HFFc6 (cell line): ENCODE measurements at places on chromosomes 5 and 9. TPM values are rescaled to one million over a fixed set of nuclear protein-coding genes. Genes with fewer than 3 reads are reported as not detected.
A peak's percentile ranks its signal among the peaks of the same experiment; 100 is the strongest.

- H3K27ac ChIP-seq, result no peak overlapping the region
- H3K36me3 ChIP-seq, result no peaks in the 10 kb centered on the region
- peaks cover 3% of the 10 kb centered on the region for H3K27me3 ChIP-seq
- no peak overlapping the region for H3K4me3 ChIP-seq
- DNase-seq, result no peak
Observed at GRCh38 chr9:68609901-68610415, 69.3 kb upstream of the TMEM252 start.

DNA sequence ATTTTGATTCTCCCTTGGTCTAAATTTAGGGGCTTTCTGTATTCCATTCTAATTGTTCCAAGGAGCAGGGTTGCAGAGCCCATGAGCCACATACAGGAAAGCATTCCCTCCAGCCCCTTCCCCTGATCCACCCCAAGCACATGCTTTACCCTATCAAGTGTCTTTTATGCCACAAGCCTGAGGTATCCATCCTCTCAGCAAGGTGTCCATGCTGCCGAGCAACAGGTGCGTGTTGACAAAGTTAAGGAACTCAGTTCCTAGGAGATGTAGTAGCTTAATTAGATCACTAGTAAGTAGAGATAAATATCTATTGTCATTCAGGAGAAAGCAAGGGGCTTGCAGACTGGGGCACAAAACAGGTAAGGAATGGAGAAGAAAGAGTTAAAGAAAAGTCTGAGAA lies 57.8 kb downstream of the FEM1C start:
- no peak for DNase-seq
- no peaks in the 10 kb centered on the region for H3K4me1 ChIP-seq
- no peaks in the 10 kb centered on the region for H3K36me3 ChIP-seq

- no peak for DNase-seq
- no peaks in the 10 kb centered on the region for H3K36me3 ChIP-seq
- H3K4me1 ChIP-seq, result peaks cover 11% of the 10 kb centered on the region
- peaks cover 36% of the 10 kb centered on the region for H3K27me3 ChIP-seq
- H3K27ac ChIP-seq, result no peak overlapping the region
Observed at GRCh38 chr5:133877351-133878235, 90.8 kb downstream of the C5orf15 start.

GRCh38 chr5:89255845-89256463 lies 373.0 kb upstream of the MEF2C start:
- no peaks in the 10 kb centered on the region for H3K36me3 ChIP-seq
- no peak overlapping the region for H3K27ac ChIP-seq
- H3K27me3 ChIP-seq, result peaks cover 2% of the 10 kb centered on the region

- H3K36me3 ChIP-seq, result no peaks in the 10 kb centered on the region
- no peak for DNase-seq
- H3K4me1 ChIP-seq, result no peaks in the 10 kb centered on the region
- H3K27me3 ChIP-seq, result peaks cover 4% of the 10 kb centered on the region
- H3K4me3 ChIP-seq, result no peak overlapping the region
- no peak overlapping the region for H3K27ac ChIP-seq
Observed at GRCh38 chr9:135664801-135665794, 2.0 kb downstream of the LCN9 start.

- no peak for DNase-seq
- no peak overlapping the region for H3K27ac ChIP-seq
- H3K27me3 ChIP-seq, result peaks cover 2% of the 10 kb centered on the region; the same call in 1 of the 2 replicates
- H3K4me3 ChIP-seq, result no peak overlapping the region
- H3K4me1 ChIP-seq, result peaks cover 57% of the 10 kb centered on the region
Observed at GRCh38 chr5:37665889-37666288, 174.0 kb downstream of the GDNF start.

DNA sequence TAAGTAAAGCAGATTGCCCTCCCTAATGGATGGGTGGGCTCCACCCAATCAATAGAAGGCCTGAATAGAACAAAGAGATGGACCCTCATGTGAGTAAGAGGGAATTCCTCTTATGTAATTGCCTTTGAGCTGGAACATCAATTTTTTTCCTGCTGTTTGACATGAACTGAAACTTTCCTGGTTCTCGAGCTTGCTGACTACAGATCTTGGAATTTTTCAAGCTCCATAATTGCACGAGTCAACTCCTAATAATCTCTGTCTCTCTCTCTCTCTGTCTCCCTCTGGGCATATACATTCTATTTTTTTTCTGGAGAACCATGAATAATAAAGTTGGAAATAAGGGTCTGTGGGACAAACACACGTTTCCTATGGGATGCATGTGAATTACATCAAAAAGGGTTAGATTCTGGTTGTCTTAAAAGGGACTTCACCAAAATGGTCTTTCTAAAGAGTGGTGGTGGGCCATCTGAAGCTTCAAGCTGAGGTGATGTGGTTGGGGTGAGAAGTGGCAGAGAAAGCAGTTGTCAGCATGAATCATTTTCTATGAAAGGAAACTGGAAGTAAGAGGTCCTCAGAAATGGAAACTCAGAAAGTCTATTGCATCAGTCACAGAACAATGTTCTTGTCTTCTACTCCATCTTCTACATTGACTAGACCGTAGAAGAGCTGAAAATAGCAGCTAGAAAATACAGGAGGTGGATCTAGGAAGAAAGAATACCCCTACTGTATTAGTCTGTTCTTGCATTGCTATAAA lies 47.0 kb upstream of the HOMER1 start:
- H3K27ac ChIP-seq, result peak overlapping the region; percentile 93
- peak overlapping the region; percentile 79 for H3K4me3 ChIP-seq
- H3K36me3 ChIP-seq, result no peaks in the 10 kb centered on the region
- no peaks in the 10 kb centered on the region for H3K27me3 ChIP-seq
- DNase-seq, result peak; percentile 80

- peaks cover 33% of the 10 kb centered on the region for H3K4me1 ChIP-seq
- H3K36me3 ChIP-seq, result 0 out of 2 replicates have a peak, but pooled peaks cover 9% of the 10 kb centered on the region
- peaks cover 2% of the 10 kb centered on the region; the same call in 1 of the 2 replicates for H3K27me3 ChIP-seq
- no peak overlapping the region for H3K4me3 ChIP-seq
- no peak for DNase-seq
Observed at GRCh38 chr9:16484744-16485143, 385.7 kb downstream of the BNC2 start.

DNA sequence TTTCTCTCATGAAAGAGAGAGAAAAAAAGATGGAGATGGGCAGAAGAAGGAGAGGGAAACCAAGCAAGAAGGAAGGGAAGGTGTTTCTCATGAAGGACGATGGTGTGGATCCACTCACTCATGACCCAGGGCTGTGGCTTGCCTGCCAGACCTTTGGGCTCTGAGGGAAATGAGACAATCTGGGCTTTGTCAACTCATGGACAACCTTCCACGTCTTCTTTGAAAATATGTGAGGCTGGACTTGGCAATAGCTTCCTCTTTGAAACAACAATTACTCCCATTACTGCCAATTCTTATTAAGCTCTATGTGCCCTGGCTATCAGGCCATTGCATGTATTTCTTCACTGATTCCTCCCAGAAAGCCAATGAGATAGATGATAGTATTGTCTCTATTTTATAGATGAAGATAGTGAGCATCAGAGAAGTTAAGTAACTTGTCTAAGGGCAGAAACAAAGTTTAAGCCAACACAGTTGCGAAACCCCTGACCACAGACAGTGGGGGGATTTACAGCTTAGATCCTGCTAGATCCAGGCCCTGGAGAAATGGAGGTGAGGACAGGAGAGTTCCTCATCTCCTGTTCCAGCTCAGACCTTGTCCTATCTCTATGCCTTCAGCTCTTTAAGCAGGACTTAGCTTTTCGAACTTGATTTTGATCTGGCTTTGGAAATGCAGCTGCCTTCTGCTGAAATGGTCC lies 132.4 kb downstream of the GCNT1 start:
- no peaks in the 10 kb centered on the region for H3K36me3 ChIP-seq
- peaks cover 22% of the 10 kb centered on the region for H3K4me1 ChIP-seq
- no peak for DNase-seq
- H3K4me3 ChIP-seq, result no peak overlapping the region
- H3K27me3 ChIP-seq, result peaks cover 6% of the 10 kb centered on the region

GRCh38 chr9:98045234-98046179 lies 11.0 kb upstream of the NANS start:
- H3K27ac ChIP-seq, result no peak overlapping the region
- no peak for DNase-seq
- no peak overlapping the region; the same call in 1 of the 2 replicates for H3K4me3 ChIP-seq
- H3K4me1 ChIP-seq, result peaks cover 7% of the 10 kb centered on the region
- no peaks in the 10 kb centered on the region for H3K27me3 ChIP-seq

GRCh38 chr5:43352131-43352530 lies 38.9 kb upstream of the HMGCS1 start:
- peaks cover 11% of the 10 kb centered on the region for H3K27me3 ChIP-seq
- DNase-seq, result no peak
- H3K4me3 ChIP-seq, result no peak overlapping the region
- H3K36me3 ChIP-seq, result no peaks in the 10 kb centered on the region
- no peaks in the 10 kb centered on the region for H3K4me1 ChIP-seq
- H3K27ac ChIP-seq, result no peak overlapping the region

DNA sequence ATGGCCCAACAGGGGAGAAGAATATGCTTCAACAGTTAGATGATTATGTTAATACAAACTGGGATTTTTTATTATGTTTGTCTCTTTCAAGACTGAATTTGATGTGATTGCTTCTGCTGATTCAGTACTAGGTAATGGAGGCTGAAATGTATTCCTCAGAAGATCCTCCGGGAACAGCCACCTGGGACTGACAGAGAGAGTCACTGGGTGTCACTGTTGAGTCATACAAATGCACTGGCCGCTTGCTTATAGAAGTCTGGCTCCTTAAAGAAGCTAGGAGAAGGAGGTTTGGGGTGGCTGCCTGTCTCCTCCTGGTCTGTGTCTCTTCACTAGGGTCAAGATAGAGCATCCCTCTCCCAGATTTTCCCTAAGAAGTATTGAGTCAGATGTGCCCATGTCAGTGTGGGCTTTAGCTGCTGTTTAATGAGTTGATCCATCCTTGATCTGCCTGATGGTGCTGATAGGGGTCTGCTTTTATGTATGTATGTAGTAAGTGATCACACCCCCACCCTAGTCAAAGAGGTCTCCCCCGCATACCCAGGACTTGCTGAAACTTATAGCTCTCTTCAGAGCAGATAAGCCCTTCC lies 773.4 kb downstream of the BRINP1 start:
- H3K27me3 ChIP-seq, result no peaks in the 10 kb centered on the region
- H3K4me3 ChIP-seq, result no peak overlapping the region
- H3K4me1 ChIP-seq, result no peaks in the 10 kb centered on the region
- H3K27ac ChIP-seq, result no peak overlapping the region
- no peaks in the 10 kb centered on the region for H3K36me3 ChIP-seq

DNA sequence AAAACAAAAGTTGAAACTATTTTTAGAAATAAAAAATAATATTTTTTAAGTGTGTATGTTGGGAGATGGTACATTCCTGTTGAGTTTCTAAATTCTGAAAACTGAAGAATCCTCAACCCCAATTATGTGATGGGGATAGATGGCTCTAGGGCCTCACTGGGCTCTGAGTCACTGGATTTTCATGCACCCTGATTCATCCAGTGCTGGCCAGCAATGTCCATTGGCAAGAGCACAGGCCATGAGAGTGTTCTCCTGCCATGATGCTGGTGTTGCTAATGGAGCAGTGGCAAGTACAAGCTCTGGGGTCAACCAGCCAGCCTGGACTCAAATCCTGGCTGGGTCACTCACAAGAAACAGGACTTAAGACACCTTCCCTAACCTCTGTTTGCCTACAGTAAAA lies 23.3 kb downstream of the SMIM23 start:
- H3K4me1 ChIP-seq, result peaks cover 22% of the 10 kb centered on the region
- DNase-seq, result peak; percentile 72
- peaks cover 50% of the 10 kb centered on the region for H3K27me3 ChIP-seq
- H3K4me3 ChIP-seq, result no peak overlapping the region
- H3K27ac ChIP-seq, result no peak overlapping the region
- no peaks in the 10 kb centered on the region for H3K36me3 ChIP-seq

GRCh38 chr5:151243564-151243963 lies 9.4 kb upstream of the GM2A start:
- no peaks in the 10 kb centered on the region for H3K36me3 ChIP-seq
- peaks cover 19% of the 10 kb centered on the region for H3K27me3 ChIP-seq
- no peak for DNase-seq
- no peak overlapping the region for H3K27ac ChIP-seq
- peaks cover 8% of the 10 kb centered on the region for H3K4me1 ChIP-seq

DNA sequence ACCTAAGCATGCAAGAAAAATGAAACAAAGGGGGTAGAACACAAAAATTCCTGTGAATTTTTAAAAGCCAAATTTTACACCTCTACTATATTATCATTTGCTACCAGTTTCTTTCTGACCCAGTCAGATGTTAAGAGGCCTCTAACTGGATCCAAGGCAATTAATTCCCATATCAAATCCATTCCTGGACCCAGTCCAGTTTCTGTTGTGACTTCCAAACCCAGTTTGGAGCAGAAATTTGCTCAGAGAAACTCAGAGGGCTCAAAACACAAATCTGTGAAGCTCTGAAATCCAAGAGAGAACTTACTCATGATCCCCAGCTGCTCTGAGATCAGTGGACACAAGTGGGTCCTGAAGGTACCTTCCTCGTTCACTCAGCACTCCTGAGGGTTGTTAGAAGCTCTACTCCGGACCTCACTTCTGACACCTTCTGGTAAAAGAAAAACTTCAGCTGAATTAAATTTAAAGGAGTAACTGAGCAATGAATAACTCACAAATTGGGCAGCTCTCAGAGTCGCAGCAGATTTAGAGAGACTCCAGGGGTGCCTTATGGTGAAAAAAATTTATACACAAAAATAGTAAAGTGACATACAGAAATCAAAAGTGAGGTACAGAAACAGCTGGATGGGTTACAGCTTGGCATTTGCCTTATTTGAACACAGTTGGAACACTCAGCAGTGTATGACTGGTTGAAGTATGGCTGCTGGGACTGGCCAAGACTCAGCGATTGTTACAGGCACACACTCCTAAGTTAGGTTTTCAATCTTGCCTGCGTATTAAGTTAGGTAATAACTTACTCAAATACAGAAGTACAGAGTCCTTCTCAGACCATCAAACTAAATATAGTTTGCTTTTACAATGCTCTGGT lies 32.4 kb downstream of the INSL4 start:
- H3K4me1 ChIP-seq, result peaks cover 15% of the 10 kb centered on the region
- no peaks in the 10 kb centered on the region for H3K36me3 ChIP-seq
- no peak overlapping the region for H3K4me3 ChIP-seq
- DNase-seq, result peak; percentile 10
- no peak overlapping the region for H3K27ac ChIP-seq

The BNC2 gene
- 20.6 to 28.7 TPM (median 20.7 TPM) in 3 replicates for total RNA-seq

The ZSWIM6 gene
- total RNA-seq, result 9.7 to 12.0 TPM (median 11.2 TPM) in 3 replicates

The PCDHGA10 gene
- total RNA-seq, result 0.79 to 1.3 TPM (median 0.85 TPM) in 3 replicates

The SARDH gene
- 0.23 to 4.5 TPM (median 0.24 TPM) in 3 replicates for total RNA-seq

The SPINK13 gene
- not detected in 3 replicates for total RNA-seq

The IL9 gene
- not detected in 2 replicates for total RNA-seq

The KIAA1191 gene
- 87.2 to 104 TPM (median 98.5 TPM) in 3 replicates for total RNA-seq

The BASP1 gene
- 96.8 to 158 TPM (median 121 TPM) in 3 replicates for total RNA-seq

The KCTD16 gene
- 1.9 to 3.6 TPM (median 2.1 TPM) in 3 replicates for total RNA-seq
